ENCODE measurements at places on chromosomes 2 and 18. TPM values are rescaled to one million over a fixed set of nuclear protein-coding genes. Genes with fewer than 3 reads are reported as not detected.
A peak's percentile ranks its signal among the peaks of the same experiment; 100 is the strongest.

Gene DSG3
- not detected for total RNA-seq

Gene TMEM198
- total RNA-seq: 0.44 TPM

Gene LMAN2L
- 8.0 TPM for total RNA-seq

Gene IL36G
- total RNA-seq: not detected

Gene UGT1A3
- total RNA-seq: not detected

Gene SCYGR8
- not detected for total RNA-seq

Gene ABCG5
- not detected for total RNA-seq

GRCh38 chr2:155902635-155903034, 429.9 kb downstream of the NR4A2 start:
- DNase-seq: no peak
- H3K27me3 ChIP-seq: no peaks in the 10 kb centered on the region
- no peaks in the 10 kb centered on the region for H3K4me1 ChIP-seq
- no peak overlapping the region for H3K27ac ChIP-seq
- no peak overlapping the region for H3K4me3 ChIP-seq

- no peak for DNase-seq
- no peaks in the 10 kb centered on the region for H3K36me3 ChIP-seq
- H3K4me1 ChIP-seq: no peaks in the 10 kb centered on the region
Observed at GRCh38 chr2:69200107-69200520, 186.9 kb downstream of the GFPT1 start.

GRCh38 chr2:213958086-213958485, 452.8 kb upstream of the VWC2L start:
- no peaks in the 10 kb centered on the region for H3K4me1 ChIP-seq
- H3K27ac ChIP-seq: no peak overlapping the region
- no peaks in the 10 kb centered on the region for H3K27me3 ChIP-seq
- no peaks in the 10 kb centered on the region for H3K36me3 ChIP-seq

DNA sequence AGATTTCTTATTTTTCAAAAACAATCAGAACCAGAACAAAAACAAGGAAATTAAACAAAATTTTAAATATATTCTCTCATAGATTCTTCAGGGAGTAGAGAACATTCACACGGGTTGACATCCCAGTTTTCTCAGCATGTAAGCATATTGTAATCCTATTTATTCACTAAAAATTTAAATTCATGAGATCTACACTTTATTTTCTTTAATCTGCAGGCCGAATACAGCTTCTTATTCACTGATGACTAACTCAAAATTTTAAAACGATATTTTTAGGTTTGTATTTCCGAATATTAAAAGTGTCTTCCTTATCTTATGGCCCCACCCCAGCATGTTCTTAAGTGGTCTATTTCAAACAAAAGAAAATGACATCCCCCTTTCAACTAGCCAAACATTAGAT, 262.4 kb downstream of the MEIS1 start:
- H3K36me3 ChIP-seq: no peaks in the 10 kb centered on the region
- no peaks in the 10 kb centered on the region for H3K4me1 ChIP-seq
- no peak overlapping the region for H3K4me3 ChIP-seq
- H3K27ac ChIP-seq: no peak overlapping the region
- no peaks in the 10 kb centered on the region for H3K27me3 ChIP-seq
- DNase-seq: no peak

GRCh38 chr2:64865073-64865830, 123.9 kb upstream of the SLC1A4 start:
- H3K27me3 ChIP-seq: peaks cover 8% of the 10 kb centered on the region
- H3K4me1 ChIP-seq: peaks cover 3% of the 10 kb centered on the region
- H3K36me3 ChIP-seq: no peaks in the 10 kb centered on the region
- peak; percentile 56 for DNase-seq
- H3K27ac ChIP-seq: no peak overlapping the region

- no peak for DNase-seq
- H3K27ac ChIP-seq: no peak overlapping the region
- no peaks in the 10 kb centered on the region for H3K27me3 ChIP-seq
- H3K36me3 ChIP-seq: no peaks in the 10 kb centered on the region
- no peaks in the 10 kb centered on the region for H3K4me1 ChIP-seq
Observed at GRCh38 chr18:39591649-39592048, 2026.1 kb upstream of the CELF4 start.

DNA sequence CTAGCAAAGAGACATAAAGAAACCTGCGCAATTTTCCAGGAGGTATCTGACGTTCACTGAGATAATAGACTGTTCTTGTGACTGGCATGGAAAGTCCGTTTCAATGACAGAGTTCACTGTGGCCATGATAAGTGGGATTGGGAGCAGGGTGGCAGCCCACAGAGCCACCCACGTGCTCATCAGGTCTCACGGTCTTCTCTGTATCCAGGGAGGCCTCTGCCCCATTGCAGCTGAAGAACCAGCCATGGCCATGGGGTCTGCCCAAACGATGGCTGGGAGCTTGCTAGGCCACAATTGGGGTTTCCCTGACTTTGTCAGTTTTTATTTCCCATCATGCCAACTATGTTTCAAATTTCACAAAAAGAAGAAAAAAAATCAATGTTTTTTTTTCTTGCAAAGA, 57.2 kb downstream of the PDCL3 start:
- no peak for DNase-seq
- H3K27ac ChIP-seq: no peak overlapping the region
- H3K4me1 ChIP-seq: peaks cover 5% of the 10 kb centered on the region
- no peaks in the 10 kb centered on the region for H3K36me3 ChIP-seq
- H3K27me3 ChIP-seq: peaks cover 2% of the 10 kb centered on the region

DNA sequence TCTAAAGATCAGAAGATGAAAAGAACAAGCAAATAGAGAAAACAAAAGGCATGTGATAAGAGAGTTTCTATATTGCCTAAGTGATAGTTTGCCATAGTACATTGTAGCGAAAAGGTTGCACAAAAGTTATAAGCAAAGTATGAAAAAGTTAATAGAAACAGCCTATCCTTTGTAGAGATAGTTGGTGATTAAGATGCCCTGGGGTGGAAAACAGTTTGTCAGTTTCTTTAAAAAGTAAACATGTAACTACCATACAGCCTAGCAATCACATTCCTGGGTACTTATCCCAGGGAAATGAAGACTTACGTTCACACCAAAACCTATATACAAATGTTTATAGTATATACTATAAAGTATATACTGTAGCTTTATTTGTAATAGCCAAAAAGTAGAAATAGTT, 16.9 kb upstream of the DAPL1 start:
- no peaks in the 10 kb centered on the region for H3K36me3 ChIP-seq
- H3K27me3 ChIP-seq: peaks cover 4% of the 10 kb centered on the region
- no peak for DNase-seq

- H3K4me1 ChIP-seq: peaks cover 2% of the 10 kb centered on the region
- no peak overlapping the region for H3K4me3 ChIP-seq
- H3K27ac ChIP-seq: no peak overlapping the region
- H3K36me3 ChIP-seq: no peaks in the 10 kb centered on the region
- no peak for DNase-seq
Observed at GRCh38 chr2:15096873-15097272, 464.3 kb downstream of the NBAS start.

GRCh38 chr2:144533221-144533620, 13.3 kb upstream of the ZEB2 start:
- no peaks in the 10 kb centered on the region for H3K4me1 ChIP-seq
- H3K4me3 ChIP-seq: no peak overlapping the region
- H3K27me3 ChIP-seq: peaks cover 49% of the 10 kb centered on the region
- no peaks in the 10 kb centered on the region for H3K36me3 ChIP-seq
- DNase-seq: no peak
- H3K27ac ChIP-seq: no peak overlapping the region

DNA sequence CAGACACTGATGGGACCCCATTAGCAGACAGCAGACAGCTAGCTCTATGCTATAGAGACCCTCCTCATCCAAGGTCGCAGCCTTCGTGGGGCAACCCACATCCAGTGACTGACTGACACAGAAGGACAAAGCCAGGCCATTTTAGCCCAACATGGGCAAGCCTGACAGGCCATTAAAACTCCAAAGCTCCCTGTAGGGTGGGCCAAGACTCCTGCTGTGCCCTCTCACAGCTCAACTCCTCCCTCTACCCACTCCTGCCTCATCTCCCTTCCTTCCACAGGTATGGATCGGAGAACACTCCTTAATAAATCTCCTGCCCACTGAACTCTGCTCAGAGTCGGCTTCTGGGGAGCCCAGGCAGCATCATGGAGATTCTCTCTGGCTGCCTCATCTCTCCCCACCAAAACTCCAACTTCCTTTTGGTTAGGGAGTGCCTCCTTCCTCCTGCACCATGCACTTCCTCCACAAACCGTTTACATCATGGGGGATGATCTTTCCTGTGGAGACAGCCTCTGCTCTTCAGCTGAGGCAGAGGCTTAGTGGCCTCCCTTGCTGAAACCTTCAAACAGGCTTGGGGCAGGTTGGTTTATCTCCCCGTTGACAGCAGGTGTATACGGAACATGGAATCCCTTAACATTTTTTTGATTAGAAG, 86.5 kb downstream of the ACTR3 start:
- no peak overlapping the region for H3K27ac ChIP-seq
- no peak overlapping the region for H3K4me3 ChIP-seq
- H3K36me3 ChIP-seq: peaks cover 10% of the 10 kb centered on the region

- DNase-seq: no peak
- no peaks in the 10 kb centered on the region for H3K36me3 ChIP-seq
- peaks cover 2% of the 10 kb centered on the region for H3K27me3 ChIP-seq
- H3K4me1 ChIP-seq: peaks cover 13% of the 10 kb centered on the region
- H3K27ac ChIP-seq: no peak overlapping the region
- no peak overlapping the region for H3K4me3 ChIP-seq
Observed at GRCh38 chr2:16632598-16632997, 33.0 kb downstream of the CYRIA start.

GRCh38 chr2:197238043-197238365, 72.6 kb downstream of the ANKRD44 start:
- DNase-seq: no peak
- H3K27ac ChIP-seq: peak overlapping the region; percentile 81
- H3K36me3 ChIP-seq: peaks cover 43% of the 10 kb centered on the region
- peak overlapping the region; percentile 58 for H3K4me3 ChIP-seq
- H3K27me3 ChIP-seq: no peaks in the 10 kb centered on the region
- H3K4me1 ChIP-seq: peaks cover 84% of the 10 kb centered on the region

GRCh38 chr2:35783723-35784122, 571.9 kb upstream of the CRIM1 start:
- no peaks in the 10 kb centered on the region for H3K36me3 ChIP-seq
- no peak for DNase-seq
- no peaks in the 10 kb centered on the region for H3K27me3 ChIP-seq
- no peak overlapping the region for H3K27ac ChIP-seq

GRCh38 chr2:127233710-127234109, 13.6 kb upstream of the CYP27C1 start:
- no peak for DNase-seq
- H3K27ac ChIP-seq: no peak overlapping the region

DNA sequence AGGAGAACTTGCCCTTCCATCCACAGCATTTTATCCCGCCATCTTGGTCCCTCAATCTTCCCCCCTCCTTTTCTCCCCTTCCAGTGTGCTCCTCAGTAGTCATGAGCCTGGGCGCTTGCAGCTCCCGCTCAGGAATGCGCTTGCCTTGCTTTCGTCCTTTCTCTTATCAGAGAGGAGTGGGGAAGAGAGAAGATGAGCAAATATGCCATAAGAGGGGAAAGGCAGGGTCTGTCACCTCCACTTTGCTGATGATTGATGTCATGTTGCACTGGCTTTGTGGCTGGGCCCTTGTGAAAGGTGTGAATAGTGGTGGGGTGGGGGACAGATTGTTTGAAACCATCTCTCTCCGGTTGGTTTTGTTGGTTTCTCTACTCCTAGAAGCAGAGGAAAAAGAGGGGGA, 569.3 kb downstream of the TNS1 start:
- no peak overlapping the region for H3K4me3 ChIP-seq
- DNase-seq: no peak
- no peak overlapping the region for H3K27ac ChIP-seq
- H3K36me3 ChIP-seq: no peaks in the 10 kb centered on the region
- H3K4me1 ChIP-seq: peaks cover 14% of the 10 kb centered on the region
